ENCODE measurements at places on chromosomes 16 and 17.

- no peak for DNase-seq
Observed at GRCh38 chr17:2456475-2456874, 55.2 kb downstream of the METTL16 start.

DNA sequence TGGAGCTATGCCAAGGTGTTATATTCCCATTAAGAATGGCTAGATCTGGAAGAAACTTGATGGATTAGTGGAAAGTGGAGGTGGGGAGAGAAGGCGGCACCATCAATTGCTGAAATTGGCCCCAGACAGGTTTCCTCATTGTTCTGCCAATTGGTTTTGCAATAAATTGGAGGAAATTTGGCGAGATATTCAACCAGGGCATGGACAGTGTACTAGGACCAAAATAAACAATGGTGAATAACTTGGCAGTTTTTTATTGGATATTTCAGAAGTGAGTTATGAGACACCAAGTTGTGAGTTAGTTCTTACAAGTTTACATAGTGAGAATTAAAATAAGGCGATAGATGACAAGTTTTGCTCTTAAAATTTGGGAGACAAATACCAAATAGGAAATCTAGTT lies 41.1 kb upstream of the SOX9 start:
- no peak for DNase-seq

DNA sequence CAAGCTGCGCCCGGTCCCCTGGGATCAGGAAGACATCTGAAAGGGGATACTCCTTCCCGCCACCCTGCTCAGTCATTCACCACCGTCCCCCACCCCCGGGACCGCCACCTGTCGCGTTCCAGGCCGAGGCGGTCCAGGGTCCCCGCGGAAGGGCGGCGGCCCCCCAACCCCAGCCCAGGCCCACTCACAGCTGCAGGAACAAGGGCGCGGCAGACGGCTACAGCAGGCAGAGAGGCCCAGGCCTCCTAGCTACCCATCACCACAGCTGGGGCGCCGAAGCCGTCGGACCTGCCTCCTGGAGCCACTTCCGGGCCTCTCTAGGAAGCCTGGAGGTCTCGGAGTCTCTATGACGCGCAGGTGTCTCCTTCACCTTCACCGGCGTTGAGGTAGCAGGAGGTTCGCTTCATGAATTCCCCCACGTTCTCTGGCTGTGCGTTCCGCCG lies at the start of gene SDR42E1:
Gene SDR42E1 (minus strand): TSS at position 272 of the 443 bp plus-strand sequence. CDS start 10,612 bp downstream, outside the sequence.
- DNase-seq = no peak

GRCh38 chr17:71409137-71409536 lies 711.7 kb upstream of the SOX9 start:
- no peak for DNase-seq

DNA sequence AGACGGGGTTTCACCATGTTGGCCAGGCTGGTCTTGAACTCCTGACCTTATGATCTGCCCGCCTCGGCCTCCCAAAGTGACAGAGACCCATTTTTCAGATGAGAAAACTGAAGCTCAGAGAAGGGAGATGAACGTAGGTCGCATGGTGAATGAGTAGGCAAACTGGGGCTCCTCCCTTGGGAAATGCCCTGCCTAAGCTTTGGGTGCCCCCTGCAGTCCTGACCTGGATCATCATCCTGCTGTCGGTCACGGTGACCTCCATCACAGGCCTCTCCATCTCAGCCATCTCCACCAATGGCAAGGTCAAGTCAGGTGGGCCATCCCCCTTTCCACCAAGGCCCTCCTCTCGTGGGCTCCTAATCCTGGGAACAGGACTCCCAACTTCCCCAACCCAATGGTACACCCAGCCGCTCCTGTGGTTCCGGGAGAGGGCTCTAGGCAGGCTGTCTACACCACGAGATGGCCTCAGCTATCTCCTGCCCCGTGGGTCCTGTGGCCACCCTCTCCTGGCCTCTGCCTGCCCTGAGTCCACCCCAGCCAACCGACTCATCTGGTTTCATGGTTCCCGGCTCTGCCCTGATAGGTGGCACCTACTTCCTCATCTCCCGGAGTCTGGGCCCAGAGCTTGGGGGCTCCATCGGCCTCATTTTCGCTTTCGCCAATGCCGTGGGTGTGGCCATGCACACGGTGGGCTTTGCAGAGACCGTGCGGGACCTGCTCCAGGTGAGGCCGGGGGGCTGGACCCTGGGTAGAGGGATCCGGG lies 4.7 kb downstream of the SLC12A3 start:
- DNase-seq = no peak
